Right renal pelvis (tissue), 4 donors: ENCODE measurements at places on chromosomes 7 and 10.

DNA sequence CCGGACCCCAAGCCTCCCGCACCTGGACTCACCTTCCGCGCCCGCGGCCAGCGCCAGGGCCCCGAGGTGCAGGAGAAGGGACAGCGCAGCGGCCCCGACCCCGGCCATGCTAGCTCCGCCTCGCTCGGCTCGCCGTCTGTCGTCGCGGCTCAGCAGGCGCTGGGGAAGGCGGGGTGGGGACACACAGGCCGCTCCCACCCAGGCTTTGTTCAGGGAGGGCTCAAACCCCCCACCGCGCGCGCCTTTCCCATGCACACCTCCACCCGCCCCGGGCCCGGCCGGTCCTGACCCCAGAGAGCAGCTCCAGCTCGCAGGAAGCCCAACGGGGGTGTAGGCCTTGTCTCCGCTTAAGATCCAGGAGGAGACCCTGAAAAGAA lies at the start of gene KCP:
Gene KCP, minus strand, starts transcription at position 141 of the 377 bp plus-strand sequence. Its CDS starts 33 bp downstream, at position 108.
- no peak for DNase-seq

DNA sequence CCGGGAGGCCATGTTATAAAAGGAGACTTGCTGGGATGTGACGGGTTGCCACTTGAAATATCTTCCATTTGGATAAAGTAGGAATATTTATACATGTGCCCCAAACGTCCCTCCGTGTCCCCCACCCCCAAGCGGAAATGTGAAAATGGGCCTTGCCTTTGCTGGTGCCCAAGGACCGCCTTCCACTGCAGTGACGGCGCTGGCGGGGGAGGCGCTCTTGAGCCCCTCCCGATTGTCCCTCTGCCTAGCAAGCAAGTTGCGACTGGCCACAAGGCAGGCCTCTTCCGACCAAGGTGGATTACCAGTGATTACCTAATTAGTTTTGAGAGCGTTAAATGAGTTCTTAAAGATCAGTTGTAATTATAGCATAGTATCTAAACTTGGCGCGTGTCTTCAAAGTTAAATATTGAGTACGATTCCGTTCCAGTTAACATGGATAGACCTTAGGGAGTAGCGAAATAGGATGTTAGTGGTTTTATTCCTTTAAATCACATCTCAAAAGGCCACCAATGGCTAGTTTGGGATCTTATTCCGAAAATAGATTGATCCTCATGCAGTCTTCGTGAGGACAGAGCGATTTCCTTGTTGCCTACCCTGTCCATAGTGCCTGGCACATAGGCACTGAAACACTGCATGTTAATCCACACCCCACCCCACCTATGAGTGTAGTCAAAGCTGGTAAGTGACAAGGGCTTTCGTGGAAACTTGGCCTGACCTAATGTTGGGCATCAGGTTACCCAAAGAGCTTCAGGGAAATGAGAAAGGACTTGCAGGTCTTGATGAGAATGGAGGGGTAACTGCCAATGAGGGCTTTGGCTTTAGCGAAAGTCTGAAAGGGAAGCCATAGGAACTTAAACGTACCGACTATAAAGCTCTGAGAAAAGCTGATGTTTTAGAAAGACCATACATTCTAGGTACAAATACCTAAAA lies 1.1 kb downstream of the PPIA start:
- peak; percentile 75 for DNase-seq

DNA sequence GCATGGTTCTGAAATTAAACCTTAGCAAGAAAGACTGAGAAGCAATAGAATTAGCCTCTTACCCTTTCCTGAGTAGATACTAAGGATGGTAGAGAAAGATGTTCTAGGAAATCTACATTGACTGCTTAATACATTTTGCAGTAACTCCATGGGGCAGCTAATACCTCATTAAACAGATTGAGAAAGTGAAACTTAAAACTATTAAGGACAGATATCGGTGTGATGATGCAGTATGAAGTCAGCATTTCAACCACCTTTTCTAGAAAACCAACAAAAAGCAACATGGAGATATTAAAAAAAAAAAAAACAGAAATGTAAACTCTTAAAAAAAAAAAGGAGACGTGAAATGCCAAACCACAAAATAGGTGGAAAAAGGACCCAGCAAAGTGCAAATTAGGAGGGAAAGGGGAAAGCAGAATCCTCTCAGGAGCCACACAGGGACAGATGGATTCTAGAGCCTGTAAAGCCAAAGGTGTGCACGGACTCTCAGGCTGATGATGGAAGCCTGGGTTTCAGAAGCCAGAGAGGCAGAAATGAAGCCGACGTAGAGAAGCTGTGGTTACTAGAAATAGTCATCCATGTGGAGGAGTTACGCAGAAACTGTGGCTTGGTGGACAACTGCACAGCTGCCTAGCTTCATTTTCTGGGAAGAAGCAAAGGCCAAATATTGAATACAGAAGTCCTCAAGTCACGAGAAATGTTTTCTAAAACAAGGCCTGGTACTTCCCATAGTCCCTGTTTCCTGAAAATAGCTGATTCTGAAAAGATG lies 38.1 kb upstream of the GPR141 start:
- no peak for DNase-seq

- DNase-seq: no peak
These were observed 160.0 kb upstream of the TCF7L2 start for GRCh38 chr10:112790030-112790429.

GRCh38 chr7:80307227-80307856 lies 172.7 kb downstream of the GNAI1 start:
- no peak for DNase-seq

- no peak for DNase-seq
These were observed 3.7 kb downstream of the FLNC start for GRCh38 chr7:128833946-128834325.

DNA sequence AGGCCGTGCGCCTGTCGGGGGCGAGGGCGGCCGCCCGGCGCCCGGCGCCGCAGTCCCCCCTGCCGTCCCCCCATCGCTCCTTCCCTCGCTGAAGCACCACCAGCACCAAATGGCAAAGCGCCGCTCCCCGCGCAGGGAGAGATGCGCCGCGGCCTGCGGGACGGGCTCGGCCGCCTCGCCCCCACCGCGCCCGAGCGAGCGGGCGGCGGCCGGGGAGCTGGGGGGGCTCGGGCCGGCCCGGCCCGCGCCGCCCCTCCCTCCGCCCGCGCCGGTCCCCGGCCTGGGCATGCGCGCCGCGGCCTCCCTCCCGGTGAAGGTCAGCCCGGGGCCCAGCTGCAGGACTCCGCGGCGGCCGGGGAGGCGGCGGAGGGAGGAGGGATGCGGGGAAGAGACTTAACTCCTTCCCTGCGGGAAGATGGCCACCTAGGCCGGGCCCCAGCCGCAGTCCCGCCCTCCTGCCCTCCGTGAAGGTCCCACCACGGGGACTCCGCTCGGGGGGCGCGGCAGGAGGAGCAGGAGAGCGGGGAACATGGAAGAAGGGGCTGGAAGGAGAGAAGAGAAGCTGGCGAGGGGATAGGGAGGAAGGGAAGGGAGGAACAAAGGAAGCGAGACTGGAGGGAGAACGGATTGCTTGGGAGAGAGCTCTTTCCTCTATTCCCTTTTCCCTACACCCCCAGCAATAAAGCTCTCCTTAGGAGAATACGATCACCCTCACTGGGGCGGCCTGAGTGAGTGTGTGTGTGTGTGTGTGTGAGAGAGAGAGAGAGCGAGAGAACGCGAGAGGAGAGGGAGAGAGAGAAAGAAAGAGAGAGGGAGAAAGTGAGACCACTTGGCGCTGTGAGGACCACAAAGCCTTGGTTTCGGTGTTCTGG lies 3.4 kb upstream of the SMARCD3 start:
- peak; percentile 48 for DNase-seq

DNA sequence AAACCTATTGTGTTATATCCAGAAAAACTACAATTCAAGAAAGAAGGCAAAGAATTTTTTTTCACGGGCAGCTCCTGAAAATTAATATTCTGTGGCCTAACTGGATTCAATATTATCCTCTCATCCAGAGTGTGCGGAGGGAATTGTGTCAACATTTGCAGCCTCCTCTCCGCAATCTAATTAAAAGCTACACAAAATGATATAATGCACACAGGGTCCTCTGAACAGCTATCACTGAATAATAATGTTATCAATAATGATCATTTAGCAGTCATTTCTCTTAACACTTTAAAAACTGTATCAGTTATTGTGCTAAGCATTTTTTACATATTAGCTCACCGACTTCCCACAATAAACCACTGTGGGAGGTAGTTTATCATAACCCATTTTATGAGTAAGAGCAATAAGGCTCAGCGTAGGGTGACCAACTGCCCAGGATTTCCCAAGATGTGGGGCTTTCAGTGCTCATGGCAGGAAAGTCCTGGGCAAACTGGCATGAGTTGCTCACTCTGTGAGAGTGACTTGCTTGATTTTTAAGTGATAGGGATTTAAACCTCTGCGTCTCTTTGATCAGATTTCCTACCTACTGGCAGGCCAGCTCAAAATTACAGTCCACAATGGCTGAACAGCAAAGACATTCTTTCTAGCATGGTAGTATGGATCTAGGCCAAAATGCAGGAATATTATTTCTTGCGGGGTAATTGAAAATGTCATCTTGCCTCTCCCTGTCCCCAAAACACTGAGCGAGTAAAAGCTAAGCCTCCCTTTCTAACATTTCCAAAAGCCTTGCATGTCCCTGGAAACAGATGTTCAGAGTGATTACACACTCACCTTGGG lies 65.7 kb downstream of the AOAH start:
- peak; percentile 20 for DNase-seq

- no peak for DNase-seq
These were observed 16.2 kb upstream of the ZNF488 start for GRCh38 chr10:47400251-47400650.

DNA sequence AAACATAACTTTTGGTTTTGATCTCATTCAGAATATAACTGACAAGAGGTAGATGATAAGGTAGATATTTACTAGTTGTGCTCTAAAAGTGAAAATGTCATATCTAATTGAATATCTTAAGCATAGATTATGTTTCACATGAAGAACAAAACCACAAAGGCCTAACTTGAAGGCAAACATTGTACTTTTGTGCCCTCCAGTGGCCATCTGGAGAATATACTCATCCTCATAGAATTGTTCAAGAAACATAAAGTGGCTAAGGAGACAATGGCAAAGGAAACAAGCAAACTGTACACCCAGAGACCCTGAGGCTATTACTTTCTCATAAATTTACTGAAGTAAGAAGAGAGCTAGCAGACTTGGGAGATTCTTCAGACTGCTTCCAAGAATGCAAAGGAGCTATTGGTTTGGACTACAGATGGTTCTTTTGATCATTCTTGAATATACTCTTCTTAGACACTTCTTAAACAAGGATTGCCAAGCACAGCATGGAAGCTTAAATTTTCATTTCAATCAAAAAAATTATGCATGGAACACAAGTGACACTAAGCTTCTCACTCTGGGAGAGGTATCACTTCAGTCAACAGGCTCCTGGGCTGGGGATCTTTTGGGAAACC lies 98.2 kb upstream of the DKK1 start:
- peak; percentile 59 for DNase-seq

- DNase-seq: no peak
These were observed 1109.8 kb upstream of the AUTS2 start for GRCh38 chr7:68488341-68489060.

DNA sequence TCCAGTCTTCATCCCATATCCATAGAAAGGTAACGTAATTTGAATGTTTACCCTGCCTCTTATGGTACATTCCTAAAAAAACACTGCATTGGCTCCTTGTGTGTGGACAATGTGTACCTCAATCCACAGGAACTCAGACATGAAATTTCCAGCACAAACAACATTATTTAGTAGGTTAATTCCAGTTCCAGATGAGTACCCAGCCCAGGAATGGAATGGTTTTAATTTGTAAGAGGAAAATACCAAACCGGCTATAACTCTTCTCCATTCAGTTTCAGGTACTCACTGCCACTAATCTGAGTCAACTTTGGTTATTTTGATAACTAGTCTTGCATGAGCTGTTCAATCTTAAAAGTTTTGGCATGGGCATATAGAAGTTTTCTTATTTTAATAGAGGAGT lies 39.0 kb downstream of the TFPI2 start:
- DNase-seq: no peak

GRCh38 chr10:54496852-54497251 lies 304.2 kb downstream of the PCDH15 start:
- DNase-seq: no peak

DNA sequence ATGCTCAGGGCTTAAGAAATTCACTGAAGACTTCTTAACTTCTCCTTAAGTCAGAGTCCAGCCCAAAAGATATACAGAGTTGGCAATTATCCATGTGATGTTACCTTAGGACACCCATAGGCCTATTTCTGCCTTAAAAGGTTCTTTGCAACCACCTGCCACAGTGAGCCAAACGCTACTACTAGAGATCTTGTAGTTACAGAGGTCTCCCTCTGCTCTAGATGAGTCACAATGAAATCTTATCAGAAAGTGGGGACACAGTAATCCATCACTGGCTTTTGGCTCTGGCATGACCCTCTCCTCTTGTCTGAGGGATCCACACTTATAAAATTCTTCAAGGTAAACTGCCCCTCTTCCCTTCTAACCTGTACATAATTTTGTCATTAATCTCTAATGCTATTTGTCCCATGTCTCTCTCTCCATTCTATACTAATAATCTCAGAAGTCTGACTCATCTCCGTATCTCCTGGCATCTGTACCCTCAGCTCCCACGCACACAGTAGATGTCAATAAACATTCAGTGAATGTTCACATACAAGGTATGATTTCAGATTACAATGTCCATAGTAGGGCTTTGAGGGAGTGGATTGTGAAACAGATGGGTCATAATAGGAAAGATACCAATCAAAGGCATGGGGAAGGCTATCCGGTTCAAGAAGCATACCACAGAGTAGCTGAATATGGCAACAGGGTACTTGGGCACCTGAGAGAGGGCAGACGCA lies 112.1 kb downstream of the SGMS1 start:
- no peak for DNase-seq
